ENCODE measurements at places on chromosomes 7 and 10.
A peak's percentile ranks its signal among the peaks of the same experiment; 100 is the strongest.

GRCh38 chr10:30510932-30511700, 77.1 kb downstream of the MAP3K8 start:
- ATAC-seq: peak; percentile 3

DNA sequence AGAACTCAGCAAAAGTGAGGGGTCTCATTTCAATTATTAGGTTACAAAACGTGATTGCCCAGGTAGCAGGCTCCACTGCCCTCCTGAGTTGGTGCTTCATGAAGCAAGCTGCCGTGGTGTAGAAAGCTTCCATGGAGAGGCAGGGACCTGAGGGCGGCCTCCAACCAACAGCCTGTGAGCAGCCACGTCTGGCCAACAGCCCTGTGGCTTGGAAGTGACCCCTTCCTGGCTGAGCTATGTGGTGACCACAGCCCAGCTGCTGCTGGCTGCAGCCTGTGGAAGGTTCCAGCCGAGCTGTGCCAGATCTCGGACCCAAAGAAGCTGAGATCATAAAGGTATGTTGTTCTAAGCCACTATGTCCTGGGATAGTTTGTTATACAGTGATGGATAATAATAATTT, 122.5 kb upstream of the KLF6 start:
- ATAC-seq: peak; percentile 60

GRCh38 chr7:132381742-132382472, 194.4 kb downstream of the PLXNA4 start:
- ATAC-seq: no peak

GRCh38 chr7:44645254-44645653, 38.8 kb downstream of the OGDH start:
- no peak for ATAC-seq

- no peak for ATAC-seq
These were observed 62.5 kb downstream of the MCU start for GRCh38 chr10:72754275-72755032.

- no peak for ATAC-seq
These were observed 327.6 kb upstream of the COBL start for GRCh38 chr7:51644216-51644615.

DNA sequence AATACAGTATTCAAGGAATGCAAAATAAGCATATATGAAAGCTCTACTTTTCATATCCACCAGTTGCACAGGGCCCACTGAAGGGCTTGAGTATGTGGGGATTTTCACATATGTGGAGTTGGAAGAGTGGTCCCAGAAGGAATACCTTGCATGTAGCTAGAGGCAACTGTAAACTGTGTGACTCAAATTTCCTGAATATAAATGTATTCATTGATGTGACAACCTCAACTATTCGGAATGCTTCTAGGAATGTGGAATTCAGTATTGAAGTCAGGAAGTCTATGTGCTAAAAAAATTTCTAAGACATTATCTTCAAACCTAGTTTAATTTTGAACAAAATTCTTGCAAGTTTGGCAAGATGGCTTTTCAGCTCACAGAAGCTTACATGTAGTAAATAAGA, 695.5 kb upstream of the SEMA3D start:
- ATAC-seq: no peak

DNA sequence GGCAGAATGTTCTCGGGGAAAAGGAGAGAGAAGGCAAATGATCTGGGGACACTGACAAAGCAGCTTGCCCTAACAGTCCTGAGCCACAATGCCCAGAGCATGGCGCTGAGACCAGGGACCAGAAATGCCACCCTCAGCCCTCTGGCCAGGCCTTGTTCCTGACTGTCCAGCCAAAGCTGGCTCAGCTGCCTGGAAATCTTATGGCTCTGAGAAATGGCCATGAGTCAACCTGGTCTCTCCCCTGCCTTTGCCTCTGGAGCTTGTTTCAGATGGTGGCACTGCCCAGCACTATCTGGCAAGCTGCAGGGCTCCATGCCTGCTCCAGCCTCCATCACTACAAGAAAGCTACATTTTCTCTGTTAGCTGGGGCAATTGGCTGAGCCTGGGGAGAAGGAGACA, 90.5 kb upstream of the PLXNA4 start:
- ATAC-seq: no peak

DNA sequence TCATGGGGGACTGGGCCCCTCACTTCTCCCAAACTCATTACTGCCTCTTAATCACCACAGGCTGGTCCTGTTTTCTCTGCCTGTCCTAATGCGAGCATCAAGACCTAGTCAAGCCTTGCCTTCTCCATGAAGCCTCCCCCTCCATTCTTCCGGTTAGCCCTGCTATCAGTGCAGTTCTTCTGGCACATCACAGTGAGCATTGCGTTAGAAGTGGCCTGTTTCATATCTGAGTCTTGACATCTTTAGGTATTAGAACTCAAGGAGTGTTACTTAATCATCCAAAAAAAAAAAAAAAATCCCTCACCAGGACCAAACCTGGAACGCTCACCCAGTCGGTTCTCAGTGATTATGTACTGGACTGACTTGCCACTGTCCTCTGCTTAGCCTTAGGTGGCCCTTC, 17.4 kb downstream of the SNX10 start:
- ATAC-seq: no peak

- ATAC-seq: no peak
These were observed 9.7 kb upstream of the TNKS2 start for GRCh38 chr10:91788527-91788926.

DNA sequence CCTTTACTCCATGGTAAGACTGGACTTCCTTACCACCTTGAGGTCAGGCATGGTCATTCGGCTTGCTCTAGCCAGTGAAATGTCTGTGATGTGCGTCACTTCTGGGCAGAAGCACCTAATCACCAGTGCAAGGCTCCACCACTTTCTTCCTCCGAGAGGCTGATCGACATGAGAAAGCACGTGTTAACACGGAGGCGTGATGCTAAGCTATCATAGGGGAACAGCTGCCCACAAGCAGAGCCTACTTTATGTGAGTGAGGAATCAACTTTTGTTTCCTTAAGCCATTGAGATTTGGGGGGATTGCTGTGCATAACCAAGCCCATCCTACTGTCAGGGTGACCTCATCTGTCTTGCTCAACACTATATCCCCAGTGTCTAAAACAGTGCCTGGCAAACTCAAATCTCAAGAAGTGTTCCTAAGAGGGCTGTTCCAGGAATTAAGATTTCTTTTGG, 23.1 kb upstream of the SAR1A start:
- ATAC-seq: peak; percentile 66

DNA sequence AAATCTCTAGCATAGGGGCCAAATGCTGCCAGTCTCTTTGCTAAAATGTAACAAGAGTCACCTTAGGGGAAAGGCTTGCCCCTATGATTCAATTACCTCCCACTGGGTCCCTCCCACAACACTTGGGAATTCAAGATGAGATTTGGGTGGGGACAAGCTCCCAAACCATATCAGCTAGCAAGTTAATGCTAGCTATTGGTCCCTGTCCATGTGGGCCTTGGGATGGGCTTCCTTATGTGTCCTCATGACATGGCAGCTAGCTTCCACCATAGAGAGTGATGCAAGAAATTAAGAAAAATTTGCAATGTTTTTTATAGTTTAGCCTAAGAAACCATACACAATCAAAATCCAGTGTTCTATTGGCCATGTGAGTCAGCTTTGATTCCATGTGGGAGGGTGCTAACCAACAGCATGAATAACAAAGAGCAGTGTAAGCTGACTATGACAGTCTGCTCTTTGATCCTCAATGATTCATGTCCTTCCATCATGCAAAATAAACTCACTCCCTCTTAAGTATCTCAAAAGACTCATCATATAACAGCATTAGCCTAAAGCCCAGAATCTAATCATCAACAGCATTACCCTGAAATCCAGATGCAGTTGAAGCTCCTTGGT, 21.7 kb upstream of the ZNF365 start:
- no peak for ATAC-seq

- ATAC-seq: no peak
These were observed 574.6 kb downstream of the GRID1 start for GRCh38 chr10:85791818-85792532.

GRCh38 chr7:71495828-71496227, 363.9 kb downstream of the GALNT17 start:
- no peak for ATAC-seq

DNA sequence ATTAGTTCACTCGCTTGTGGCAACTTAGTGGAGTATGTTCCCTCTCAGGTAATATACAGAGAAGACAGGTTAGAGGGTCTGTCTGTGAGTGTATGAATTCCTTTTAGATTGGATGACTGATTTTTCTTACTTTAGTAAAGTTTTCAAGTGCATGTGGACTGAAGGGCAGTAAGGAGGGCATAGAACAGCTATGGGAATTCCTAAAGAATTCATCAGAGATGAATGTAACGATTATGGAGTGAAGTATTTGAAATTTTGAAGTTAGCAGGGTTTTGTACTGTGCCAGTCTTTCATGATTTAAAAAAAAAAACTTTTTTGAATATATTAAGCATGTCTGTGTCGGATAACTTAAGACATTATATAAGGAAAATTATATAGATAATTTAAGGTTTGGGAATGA, 15.5 kb downstream of the MAPK8 start:
- no peak for ATAC-seq

GRCh38 chr10:8776926-8777622, 722.6 kb downstream of the GATA3 start:
- no peak for ATAC-seq

DNA sequence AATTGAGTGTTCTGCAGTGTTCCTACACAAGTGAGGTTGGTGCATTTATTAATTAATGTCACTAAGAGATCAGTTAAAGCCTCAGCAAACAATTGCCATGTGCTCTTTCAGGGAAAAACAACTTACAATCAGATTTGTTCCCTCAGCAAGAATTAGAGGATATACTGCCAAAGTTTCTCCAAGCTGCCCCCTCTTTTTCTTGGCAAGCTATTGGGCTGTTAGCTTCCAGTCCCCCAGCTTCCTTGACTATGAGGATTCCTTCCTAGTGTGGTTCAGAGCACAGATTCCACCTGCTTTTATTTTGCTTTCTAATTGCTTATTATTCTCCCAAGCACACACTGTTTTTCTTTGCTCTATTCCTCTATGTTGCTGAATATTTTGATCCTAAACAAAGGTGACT, 112.7 kb downstream of the RBM20 start:
- no peak for ATAC-seq

DNA sequence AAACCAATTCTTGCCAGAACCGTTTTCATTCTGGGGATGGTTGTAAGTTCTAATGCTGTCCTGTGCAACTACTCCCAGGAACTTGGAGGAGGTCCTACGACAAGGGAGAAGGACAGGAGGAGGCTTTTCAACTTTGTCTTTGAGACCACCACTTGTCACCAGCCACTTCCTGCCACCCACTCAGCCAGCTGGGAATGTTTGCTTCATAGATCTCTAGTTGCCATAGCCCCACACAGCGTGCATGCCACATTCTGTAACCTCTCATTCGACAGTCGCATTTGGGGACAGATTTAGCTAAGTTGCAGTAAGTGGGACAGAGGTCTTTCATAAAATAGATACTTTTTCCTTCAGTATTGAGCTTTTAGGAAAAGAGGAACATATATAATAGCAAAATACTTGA, 78.0 kb downstream of the TAF3 start:
- ATAC-seq: no peak

GRCh38 chr10:124409696-124410095, 9.0 kb downstream of the OAT start:
- no peak for ATAC-seq

DNA sequence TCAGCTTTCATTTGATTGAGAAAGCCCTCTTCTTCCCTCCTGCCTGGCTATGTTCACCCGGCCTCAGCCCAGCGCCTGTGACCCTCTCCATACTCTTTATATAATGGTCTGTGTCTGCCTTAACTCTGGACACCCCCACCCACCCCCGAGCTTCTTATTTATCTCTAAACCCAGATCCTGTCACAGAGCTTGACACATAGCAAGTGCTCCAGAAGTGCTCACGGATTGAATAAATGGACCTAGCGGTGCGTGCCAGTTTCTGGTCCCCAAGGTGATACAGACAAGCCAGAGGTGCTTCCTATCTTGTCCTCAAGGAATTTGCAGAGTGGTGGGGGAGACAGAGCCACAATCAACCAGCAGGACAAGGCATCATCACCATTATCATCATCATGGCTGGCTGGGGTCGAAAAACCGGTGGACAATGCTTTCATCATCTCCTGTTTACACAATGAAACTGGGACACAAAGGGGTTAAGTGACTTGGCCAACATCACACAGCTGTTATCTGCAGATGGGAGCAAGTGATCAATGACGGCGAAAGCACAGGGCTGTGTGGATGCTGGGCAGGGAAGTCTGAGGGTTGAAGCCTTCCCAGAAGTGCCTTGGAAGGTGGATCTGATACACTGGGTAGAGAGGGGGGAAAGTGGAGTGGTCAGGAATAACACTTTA, 2.2 kb upstream of the LOXL4 start:
- ATAC-seq: no peak

GRCh38 chr10:14063531-14064285, 267.0 kb downstream of the FRMD4A start:
- ATAC-seq: peak; percentile 89

DNA sequence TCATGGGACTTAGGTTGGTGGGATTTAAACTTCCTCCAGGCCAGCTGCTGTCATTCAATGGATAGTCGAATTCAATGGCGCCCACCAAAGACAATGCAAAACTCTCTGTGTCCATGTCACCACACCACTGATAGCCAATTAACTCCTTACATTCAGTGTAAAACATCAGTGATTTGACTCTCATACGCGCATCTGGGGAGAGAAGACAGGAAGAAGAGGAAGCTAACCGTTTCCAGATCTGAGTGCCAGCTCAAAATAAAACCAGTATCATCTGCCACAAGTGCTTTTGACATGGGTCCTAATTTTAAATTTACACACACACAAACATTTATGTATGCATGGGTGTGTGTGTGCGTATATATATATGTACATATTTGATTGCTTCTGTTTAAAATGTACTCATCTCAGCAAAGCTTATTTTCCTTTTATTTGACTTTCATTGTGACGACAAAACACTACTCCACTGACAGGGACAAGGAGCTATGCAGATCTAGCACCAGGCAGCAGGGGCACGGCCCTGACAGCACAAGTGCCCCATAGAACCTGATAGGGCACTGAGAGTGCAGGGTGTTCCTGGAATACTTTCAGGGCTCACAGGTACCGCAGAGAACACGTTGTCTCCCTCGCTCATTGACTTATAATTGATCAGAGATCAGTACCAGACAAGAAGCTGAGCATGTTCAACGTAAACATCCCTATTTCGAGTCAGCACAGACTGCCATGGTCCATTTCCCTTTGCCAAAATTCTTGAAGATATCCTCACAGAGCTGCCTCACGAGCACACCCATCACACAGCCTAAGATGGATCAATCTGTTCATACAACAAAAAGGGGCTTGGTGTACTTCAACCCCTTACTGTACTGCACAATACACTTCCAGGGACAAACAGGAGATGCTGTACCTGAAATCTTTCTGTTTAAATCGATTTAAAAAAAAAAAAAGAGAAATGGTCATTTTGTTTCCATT, 176.1 kb downstream of the COBL start:
- ATAC-seq: no peak

GRCh38 chr10:61901829-61902444, 438 bp downstream of the ARID5B start:
- ATAC-seq: peak; percentile 2

DNA sequence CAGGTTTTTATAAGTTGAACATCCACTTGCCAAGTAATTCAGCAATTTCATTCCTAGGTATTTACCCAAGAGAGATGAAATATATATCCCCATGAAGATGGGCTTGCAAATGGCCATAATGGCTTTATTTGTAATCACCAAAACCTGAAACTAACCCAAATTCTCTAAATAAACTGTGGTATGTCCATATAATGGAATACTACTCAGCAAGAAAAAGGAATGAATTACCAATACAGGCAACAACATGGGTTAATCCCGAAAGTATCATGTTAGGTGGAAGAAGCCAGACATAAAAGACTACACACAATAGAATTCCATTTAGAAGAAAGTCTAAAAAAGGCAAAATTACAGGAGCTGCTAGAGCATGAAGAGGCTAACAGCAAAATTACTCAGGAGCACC, 101.4 kb upstream of the PPP2R2D start:
- no peak for ATAC-seq

- peak; percentile 64 for ATAC-seq
These were observed 39.0 kb downstream of the TET1 start for GRCh38 chr10:68598978-68599770.
